ENCODE measurements at places on chromosomes 6 and 20.

GRCh38 chr6:75993236-75994162, 79.0 kb downstream of the IMPG1 start:
- DNase-seq, result no peak

DNA sequence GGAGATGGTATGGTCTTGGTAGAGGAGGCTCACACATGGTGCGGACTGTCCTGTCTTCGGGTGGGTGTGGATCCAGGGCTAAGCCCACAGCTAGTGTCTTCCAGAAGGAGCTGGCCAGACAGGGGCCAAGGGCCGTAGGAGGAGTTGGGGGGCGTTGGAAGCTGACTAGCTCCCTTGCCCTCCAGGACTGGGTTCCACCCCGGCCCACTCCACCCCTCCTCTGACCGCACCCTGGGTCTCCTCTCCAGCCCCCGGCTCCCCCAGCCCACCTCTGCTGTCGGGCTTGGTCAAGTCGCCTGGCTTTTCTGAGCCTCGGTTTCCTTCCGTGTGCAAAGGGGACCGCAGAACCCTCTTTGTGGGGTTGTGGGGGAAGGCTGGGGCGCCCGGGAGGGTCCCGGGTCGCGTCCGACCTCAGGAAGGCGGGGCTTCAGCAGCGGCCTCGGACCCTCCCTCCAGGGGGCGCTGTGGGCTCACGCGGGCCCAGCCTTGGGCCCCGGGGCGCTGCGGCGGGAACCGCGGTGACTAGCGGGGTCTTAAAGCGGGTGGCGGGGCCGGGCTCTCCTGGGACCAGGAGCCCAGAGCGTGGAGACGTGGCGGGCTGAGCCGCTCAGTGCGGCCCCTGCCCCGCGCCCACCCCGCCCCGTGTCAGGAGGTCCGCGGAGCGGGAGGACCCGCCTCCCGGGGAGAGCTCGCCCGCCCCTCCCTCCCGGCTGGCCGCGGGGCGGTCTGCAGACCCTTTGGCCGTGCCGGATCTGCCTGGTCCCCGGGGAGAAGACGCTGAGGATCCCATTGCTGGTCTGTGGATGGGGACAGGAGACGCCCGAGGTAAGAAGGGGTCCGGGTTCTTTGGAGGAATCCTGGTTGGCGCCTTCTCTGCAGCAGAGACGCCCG, 5.4 kb downstream of the NPBWR2 start:
- DNase-seq, result peak; percentile 67

DNA sequence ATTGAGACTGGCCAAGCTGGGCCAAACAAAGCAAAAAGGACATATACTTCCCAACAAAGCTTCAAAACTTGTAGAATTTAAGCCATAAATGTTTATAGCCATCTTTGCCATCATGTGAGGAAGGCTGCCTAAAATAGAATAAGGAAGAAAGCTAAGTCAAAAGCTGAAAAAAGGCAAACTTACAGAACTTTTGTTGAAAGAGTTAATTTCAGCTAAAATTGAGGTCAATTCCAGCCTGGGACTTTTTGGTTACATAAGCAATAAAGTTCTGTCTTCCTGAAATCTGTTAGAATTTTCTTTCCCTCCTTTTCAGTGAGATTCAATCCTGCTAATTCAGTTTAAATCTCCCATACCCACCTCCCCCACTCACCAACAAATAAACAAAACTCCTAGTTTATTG, 227.9 kb upstream of the MARCKS start:
- no peak for DNase-seq

DNA sequence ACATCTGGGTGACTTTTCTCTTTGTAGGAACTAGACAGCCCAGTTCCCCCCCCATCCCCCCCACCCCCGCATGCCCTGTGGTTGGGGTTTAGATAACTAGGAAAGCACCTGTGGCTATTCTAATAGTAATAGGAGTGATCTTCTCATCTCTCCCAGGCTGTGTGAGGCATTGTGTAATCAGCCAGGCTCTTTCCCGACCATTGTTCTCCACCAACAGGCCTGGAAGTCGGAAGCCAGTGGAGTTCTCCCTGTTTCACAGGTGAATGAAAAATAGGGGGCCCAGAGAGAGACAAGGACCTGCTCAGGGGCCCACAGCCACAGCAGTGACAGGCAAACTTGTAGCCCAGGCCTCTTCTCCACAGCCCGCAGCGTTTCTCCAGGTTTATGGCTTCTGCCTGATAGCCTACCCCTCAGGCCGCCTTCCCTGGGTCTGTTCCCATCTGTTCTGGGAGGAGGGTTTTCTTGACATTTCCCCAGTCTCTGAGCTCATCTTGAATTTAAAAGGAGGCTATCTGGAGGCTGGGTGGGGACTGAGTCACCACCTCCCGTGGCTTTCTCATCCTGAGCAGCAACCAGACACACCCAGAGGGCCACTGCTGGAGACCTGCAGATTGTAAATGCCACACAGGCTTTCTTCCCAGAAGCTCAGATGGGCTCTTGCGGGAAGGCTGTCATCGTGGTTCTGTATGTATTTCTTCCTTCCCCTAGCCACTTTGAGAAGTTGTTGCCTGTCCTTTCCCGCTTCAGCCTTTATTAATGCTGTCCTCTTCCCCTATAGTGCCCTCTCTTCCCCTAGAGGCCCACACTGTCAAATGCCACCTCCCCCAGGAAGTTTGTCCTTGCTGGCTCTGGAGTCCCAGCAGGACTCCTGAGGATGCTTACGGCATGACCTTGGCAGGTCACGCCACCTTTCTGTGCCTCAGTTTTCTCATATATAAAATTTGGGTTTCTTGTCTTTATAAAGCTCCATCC, 75.9 kb upstream of the MYL9 start:
- DNase-seq, result peak; percentile 55

GRCh38 chr6:40816601-40817000, 222.4 kb downstream of the UNC5CL start:
- no peak for DNase-seq

DNA sequence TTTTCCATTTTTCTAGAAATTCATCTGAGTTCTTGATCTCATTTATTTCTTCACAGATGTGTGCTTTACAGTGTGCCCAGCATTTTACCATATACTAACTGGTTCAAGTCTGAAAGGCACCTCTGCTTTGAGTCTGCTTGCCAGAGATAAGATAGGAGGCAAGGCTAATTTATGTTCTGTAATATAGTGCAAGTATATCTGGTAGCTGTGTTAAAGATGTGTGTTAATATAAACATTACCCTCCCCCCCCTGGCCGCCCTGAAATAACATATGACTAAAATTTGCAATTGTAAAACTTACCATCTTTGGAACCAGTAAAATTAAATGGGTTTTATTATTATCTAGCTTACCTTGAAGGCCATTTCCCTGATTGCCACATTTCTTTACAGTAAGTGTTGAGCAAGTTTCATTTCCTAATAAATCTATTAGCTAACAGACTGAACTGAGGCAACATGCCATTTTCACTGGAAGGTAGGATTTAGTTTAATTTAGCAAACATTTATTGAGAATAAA, 2.7 kb downstream of the FBXO9 start:
- DNase-seq, result no peak

- DNase-seq, result no peak
Observed at GRCh38 chr20:16222859-16223411, 350.3 kb downstream of the KIF16B start.

DNA sequence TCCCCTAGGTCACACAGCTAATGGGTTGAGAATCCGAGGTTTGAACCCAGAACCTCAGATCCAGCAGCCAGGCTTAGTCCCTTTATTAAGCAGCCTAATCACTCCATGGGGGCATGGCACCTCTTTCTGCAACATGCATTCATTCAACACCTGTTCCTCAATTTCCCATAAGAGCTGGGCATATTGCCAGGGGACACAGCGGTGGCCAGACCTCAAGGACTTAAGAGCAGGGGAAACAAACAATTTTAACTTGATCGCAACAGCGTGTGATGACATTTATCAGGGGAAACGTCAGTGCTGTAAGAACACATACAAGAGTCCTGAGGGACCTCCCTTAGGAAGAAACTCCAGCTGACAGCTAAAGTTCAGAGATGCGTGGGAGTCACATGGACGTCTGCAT, 267.4 kb upstream of the CDH4 start:
- no peak for DNase-seq

- no peak for DNase-seq
Observed at GRCh38 chr6:116267836-116268588, 11.7 kb downstream of the TSPYL1 start.

DNA sequence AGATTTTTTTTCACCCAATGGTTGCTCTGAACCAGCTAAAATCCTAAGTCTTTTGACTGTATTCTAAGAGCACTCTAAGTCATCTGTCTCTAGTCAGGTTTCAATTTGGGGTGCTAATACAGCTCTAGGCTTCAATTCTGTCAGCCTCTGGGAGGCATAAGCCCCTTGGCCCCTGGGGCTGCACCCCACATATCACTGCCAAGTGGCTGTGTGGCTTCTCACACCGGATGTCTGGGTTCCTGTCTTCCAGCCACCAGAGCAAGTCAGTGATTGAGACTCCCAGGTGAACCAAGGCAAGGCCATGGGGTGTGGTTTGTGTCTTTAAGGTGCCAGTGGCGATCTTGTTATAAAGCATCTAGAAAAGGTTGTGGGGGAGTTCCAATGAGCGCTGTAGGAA, 136.5 kb downstream of the TMEM242 start:
- no peak for DNase-seq

DNA sequence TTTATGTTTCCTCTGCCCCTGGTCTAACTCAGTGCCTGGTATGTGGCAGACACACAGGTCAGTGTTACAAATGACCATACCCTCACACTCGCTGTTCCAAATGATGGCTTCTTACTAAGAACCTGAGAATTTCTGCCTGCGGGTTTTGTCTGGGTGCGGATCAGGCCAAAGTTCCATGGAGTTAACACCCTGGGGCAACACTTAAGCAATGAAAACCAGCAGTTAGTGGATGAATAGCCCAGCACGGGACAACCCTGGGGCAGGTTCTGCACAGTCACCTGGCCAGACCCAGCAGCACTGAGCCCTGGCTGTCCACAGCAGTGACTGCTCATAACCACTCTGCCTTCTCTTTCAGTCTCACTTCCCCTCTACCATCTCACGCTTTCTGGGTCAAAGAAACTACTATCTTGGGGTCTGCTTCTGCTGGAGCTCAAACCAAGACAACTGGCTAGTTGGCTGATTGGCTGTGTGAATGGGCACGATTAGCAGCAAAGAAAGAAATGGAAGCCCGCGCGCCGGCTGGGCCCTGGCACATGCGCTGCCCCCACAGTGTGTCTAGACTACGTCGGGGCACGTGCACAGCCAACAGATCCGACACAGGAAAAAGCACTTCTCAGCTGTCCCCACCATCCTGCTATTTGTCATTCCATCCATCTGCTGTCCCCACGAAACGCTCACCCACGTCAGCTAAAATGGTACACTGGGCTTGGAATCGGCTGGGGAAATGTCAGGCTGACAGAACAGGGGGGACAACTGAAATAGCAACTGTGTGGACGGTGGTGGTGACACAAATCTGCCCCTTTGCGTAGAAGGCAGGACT, 36.6 kb downstream of the MGME1 start:
- DNase-seq, result no peak

DNA sequence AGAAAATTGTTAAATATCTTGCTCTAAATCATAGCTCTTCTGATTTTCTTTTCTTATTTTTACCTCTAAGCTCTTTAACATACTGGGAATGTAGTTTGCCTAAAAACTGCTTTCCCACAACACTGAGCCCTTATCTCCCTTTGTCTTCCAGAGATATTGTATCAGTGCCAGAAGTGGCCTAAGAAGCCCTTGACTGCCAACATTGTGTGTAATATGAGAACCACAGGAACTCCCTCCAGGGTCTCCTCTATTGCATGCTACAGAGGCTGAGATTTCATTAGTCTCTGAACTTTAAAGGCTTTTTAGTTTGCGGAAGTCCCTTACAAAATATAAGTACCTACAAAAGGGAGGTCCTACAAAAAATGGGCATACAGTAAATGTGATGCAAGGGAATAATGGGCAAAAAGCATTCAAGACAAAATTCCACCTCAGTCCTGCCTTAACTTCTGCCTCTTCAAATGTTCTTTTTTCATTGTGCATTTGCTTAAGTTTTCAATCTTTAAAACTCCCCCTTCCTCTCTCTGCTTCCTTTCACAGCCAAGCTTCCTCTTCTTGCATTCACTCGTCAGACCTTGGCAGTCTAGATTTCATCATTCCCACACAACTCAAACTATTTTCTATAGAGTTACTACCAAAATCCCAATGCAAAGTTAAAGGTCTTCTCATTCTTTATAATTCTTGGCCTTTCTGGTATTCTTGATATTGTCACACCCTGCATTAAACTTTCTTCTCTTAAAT, 76.5 kb downstream of the ADGRG6 start:
- no peak for DNase-seq

GRCh38 chr6:104537872-104538271, 321.8 kb downstream of the HACE1 start:
- no peak for DNase-seq

- peak; percentile 38 for DNase-seq
Observed at GRCh38 chr6:25788305-25788922, 33.9 kb downstream of the SLC17A4 start.

- DNase-seq, result no peak
Observed at GRCh38 chr20:17947474-17947815, 21.1 kb downstream of the SNX5 start.

- DNase-seq, result no peak
Observed at GRCh38 chr6:103854059-103854458, 1005.7 kb downstream of the HACE1 start.

DNA sequence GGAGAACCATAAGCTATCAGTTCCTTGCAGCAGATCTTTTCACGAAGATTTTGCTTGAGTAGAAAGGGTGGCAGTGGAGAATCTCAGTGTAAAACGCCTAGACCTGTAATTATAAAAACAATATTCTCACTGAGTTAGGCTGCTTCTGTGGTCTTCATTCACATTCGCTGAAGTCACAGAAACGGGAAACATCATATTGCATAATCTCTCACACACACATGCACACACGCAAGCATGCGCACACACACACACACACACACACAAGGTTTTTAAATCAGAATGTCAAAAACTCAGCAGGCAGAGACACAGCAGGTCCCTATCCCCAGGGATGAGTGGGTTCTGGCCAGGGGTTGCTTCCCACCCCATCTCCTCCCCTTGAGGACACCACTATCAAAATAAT, 175.5 kb downstream of the ATXN1 start:
- DNase-seq, result no peak

DNA sequence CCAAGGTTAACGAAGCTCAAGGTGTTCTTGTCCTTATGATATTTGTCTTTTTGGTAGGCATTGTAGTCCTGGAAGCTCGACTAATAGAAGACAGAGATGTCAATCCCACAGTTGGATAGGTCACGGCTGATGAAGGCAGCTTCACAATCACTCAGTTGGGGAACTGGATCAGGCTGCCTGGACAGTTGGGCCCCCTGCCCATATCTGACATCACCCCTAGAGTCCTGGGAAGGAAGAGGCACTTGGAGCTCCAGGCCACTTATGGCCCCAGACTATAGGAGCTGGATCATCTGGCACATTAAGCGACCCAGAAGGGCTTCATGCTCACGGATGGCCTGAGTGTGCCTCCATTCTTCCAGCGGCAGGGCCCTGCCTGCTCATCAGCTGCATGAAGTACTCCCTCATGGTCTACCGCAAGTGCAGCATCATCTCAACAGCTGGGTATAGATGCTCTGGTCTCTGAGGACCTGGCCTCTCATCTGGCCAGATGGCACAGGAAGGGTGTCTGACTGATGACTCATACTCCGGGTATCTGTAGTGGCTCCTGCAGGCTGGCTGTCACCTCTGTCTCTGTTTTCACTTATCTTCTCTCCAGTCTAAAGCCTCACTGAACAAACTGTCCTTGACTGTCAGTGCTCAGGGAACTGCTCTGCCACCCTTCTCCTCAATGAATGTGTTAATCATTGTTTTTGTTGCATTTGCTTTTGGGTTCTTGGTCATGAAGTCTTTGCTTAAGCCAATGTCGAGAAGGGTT, 29.2 kb upstream of the SSR1 start:
- DNase-seq, result no peak

All from activated naive CD4-positive, alpha-beta T cell treated with Interleukin-2 at 50 U/mL for 16 hours (primary cell).